ENCODE measurements at places on chromosomes 7 and 10.

GRCh38 chr7:95002775-95003174, 95.4 kb downstream of the PPP1R9A start:
- no peak for DNase-seq

DNA sequence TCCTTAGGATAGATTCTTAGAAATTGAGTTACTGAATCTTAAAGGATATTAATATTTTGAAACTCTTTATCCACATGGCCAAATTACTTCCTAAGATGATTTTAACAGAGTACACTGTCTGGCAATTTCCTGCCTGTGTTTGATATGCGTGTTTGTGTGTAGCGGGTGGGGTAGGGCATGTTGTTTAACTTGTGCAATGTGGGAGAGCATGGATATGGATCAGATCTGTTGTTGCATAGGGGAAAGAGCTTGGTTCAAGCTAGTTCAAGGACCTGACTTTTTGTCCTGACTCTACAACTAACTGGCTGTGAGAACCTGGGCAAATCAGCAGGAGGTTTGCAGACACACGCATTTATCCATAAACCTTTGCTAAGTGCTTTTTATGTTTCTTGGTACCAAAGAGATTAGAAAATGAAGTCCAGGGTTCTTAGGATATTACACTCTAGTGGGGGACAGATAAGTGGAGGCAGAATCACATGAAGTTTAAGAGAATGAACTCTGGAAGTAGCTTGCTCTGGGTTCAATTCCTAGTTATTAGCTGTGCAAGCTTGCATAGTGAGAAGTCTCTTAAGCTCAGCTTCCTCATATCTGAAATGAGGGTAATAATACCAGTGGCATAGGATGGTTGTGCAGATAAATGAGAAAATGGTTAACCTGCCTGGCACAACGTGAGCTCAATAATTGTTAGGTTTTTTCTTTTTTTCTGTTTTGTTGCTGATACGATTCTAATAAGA, 96.3 kb upstream of the PRR15 start:
- DNase-seq, result no peak

DNA sequence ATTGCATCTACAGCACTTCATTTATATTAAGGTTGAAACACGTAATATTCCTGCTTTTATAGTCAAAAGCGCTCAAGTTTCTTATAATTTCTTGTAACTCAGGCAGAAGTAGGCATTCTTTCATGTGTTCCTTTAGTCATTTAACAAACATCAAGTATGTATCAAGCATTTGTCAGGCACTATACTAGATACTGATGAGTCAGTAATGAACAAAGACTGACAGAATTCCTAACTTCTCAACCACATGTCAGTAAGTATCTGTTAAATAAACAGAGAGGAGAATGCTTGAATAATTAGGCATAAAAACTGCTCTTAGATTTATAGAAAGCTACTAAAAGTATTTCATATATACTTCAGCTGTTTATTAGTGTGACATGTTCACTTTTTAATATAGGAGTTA, 9.9 kb downstream of the CRPPA start:
- peak; percentile 40 for DNase-seq

DNA sequence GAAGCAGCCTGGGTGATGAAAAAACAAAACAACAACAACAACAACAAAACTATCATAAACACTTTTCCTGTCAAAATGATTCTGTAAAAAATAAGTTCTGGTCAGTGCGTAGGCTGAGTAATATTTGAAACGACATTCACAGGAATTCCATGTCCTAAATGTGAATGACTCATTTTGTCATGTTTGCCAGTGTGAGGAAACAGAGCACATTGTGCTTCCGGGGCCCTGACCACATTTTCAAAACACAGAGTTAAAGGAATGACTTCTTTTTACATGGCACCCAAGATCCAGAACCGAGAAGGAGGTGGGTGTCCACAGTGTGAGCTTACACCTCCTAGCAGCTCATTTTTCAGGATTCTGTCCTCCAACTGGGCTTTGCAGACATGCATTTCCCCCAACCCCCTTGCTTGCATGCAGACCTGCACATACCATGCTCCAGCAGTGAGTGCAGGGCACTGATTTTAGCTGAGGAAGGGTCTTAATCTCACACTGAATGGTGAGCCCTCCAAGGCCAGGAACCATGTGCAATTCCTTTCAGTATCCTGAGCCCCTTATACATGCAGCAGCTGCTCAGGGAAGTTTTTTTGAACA, 3.0 kb downstream of the CLRN3 start:
- peak; percentile 82 for DNase-seq

Measured in fibroblast of mammary gland (primary cell).